ENCODE measurements at places on chromosomes 16 and 17.

DNA sequence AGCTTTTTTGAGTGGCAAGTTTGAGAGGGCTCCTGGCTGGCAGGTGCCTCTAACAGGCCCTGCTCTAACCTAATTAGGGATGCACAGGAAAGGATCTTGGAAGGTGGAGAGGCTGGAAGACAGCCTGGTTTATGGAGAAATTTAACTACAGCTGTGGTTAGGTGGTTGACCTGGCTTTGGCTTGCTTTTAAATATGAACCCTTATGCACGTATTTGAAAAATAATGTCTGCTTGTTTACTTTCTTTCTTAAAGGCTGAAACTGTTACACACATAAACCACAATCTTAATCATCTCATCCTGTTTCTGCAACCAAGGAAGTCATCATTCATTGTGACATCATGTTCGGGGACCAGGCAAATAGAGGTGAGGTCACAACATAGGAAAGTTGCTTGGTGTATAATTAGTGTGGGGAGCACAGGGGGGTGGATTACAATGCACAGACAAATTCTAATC lies 23.1 kb upstream of the DHRS13 start:
- peaks cover 4% of the 10 kb centered on the region for H3K36me3 ChIP-seq
- DNase-seq = no peak
- H3K4me1 ChIP-seq = no peaks in the 10 kb centered on the region
- no peaks in the 10 kb centered on the region for H3K27me3 ChIP-seq
- H3K4me3 ChIP-seq = no peak overlapping the region
- H3K27ac ChIP-seq = peak overlapping the region; percentile 61

GRCh38 chr16:77913738-77914253 lies 108.6 kb upstream of the CLEC3A start:
- no peaks in the 10 kb centered on the region for H3K4me1 ChIP-seq
- no peak overlapping the region for H3K4me3 ChIP-seq
- H3K36me3 ChIP-seq = no peaks in the 10 kb centered on the region
- DNase-seq = no peak
- H3K27ac ChIP-seq = no peak overlapping the region

- H3K27ac ChIP-seq = no peak overlapping the region
- H3K4me1 ChIP-seq = no peaks in the 10 kb centered on the region
- H3K27me3 ChIP-seq = no peaks in the 10 kb centered on the region
These were observed 19.7 kb downstream of the SLC7A6 start for GRCh38 chr16:68283801-68284598.

DNA sequence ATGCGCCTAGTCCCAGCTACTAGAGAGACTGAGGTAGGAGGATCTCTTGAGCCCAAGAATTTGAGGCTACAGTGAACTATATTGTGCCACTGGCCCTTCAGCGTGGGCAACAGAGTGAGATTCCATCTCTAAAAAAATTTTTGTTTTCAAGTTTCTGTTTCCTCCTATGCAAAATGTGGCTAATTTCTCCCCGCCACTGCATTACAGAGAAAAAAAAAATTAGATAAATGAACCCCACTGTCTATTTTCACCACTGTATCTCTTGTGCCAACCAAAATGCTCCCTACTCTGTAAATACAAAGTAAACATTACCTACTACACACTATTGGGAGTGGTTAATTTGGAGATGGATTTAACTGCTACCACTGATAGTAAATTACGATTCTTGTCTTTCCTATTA lies 2.0 kb downstream of the MARF1 start:
- no peak overlapping the region for H3K4me3 ChIP-seq
- peaks cover 22% of the 10 kb centered on the region for H3K36me3 ChIP-seq
- no peak overlapping the region for H3K27ac ChIP-seq
- H3K4me1 ChIP-seq = peaks cover 16% of the 10 kb centered on the region
- H3K27me3 ChIP-seq = no peaks in the 10 kb centered on the region
- DNase-seq = no peak

- no peaks in the 10 kb centered on the region for H3K4me1 ChIP-seq
- no peaks in the 10 kb centered on the region for H3K27me3 ChIP-seq
- no peak overlapping the region for H3K27ac ChIP-seq
These were observed 10.0 kb downstream of the ZNF668 start for GRCh38 chr16:31063843-31064611.

GRCh38 chr17:55249861-55250260 lies 14.9 kb upstream of the HLF start:
- no peak overlapping the region for H3K27ac ChIP-seq
- H3K4me3 ChIP-seq = no peak overlapping the region
- no peaks in the 10 kb centered on the region for H3K36me3 ChIP-seq
- DNase-seq = no peak
- H3K27me3 ChIP-seq = no peaks in the 10 kb centered on the region
- no peaks in the 10 kb centered on the region for H3K4me1 ChIP-seq

- no peak overlapping the region for H3K4me3 ChIP-seq
- no peaks in the 10 kb centered on the region for H3K4me1 ChIP-seq
- H3K27ac ChIP-seq = no peak overlapping the region
- H3K36me3 ChIP-seq = no peaks in the 10 kb centered on the region
- H3K27me3 ChIP-seq = no peaks in the 10 kb centered on the region
These were observed 166.8 kb downstream of the MAP2K6 start for GRCh38 chr17:69581061-69581961.

GRCh38 chr17:9087921-9088320 lies 66.6 kb downstream of the NTN1 start:
- no peaks in the 10 kb centered on the region for H3K27me3 ChIP-seq
- no peaks in the 10 kb centered on the region for H3K36me3 ChIP-seq
- no peak for DNase-seq
- no peak overlapping the region for H3K4me3 ChIP-seq

GRCh38 chr16:8047736-8048135 lies 542.6 kb downstream of the TMEM114 start:
- no peak for DNase-seq
- H3K36me3 ChIP-seq = no peaks in the 10 kb centered on the region
- no peaks in the 10 kb centered on the region for H3K27me3 ChIP-seq
- H3K4me3 ChIP-seq = no peak overlapping the region
- H3K27ac ChIP-seq = no peak overlapping the region
- no peaks in the 10 kb centered on the region for H3K4me1 ChIP-seq

DNA sequence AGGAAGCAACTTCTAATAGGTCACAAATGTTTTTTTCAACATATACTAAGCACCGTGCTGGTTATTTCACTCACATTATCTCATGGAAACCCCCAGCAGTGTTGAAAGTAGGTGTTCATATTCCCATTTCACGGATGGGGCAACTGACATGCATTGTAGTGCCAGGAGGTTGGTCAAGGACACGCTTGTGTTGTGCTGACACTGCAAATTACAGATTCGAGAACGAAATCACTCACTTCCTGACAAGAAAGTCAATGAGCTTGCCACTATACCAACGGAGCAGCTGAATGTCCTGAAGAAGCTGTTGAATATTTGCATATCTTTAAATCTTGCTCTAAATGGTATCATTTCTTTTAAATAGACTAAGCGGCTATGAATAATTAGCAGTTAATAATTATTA lies 378.0 kb upstream of the C16orf82 start:
- no peak for DNase-seq
- H3K4me3 ChIP-seq = no peak overlapping the region
- H3K4me1 ChIP-seq = no peaks in the 10 kb centered on the region
- H3K27ac ChIP-seq = no peak overlapping the region
- H3K36me3 ChIP-seq = no peaks in the 10 kb centered on the region
